ENCODE measurements at places on chromosomes 3 and 15. TPM values are rescaled to one million over a fixed set of nuclear protein-coding genes. Genes with fewer than 3 reads are reported as not detected.

Gene ESYT3
- total RNA-seq = 0.28 TPM

Gene RBP2
- total RNA-seq = not detected

Gene WDR73
- total RNA-seq = 16.3 TPM

Gene RARRES1
- not detected for total RNA-seq

Gene TGM5
- total RNA-seq = 0.92 TPM

Gene DNAJA4
- 6.1 TPM for total RNA-seq

Gene EIF3J
- total RNA-seq = 29.2 TPM

Gene STRC
- total RNA-seq = not detected

Gene CORO2B
- 0.21 TPM for total RNA-seq

Gene IL12A
- 0.21 TPM for total RNA-seq

Gene RAB7A
- total RNA-seq = 93.7 TPM

Gene NBEAL2
- total RNA-seq = 102 TPM

Gene MYLK
- total RNA-seq = 6.5 TPM
